GM12878 (cell line): ENCODE measurements at places on chromosomes 6 and 20.

GRCh38 chr6:152368751-152369624 lies 268.2 kb downstream of the SYNE1 start:
- no peak for DNase-seq

- no peak for DNase-seq
Measured at GRCh38 chr6:137870744-137871247, 3.7 kb downstream of the TNFAIP3 start.

DNA sequence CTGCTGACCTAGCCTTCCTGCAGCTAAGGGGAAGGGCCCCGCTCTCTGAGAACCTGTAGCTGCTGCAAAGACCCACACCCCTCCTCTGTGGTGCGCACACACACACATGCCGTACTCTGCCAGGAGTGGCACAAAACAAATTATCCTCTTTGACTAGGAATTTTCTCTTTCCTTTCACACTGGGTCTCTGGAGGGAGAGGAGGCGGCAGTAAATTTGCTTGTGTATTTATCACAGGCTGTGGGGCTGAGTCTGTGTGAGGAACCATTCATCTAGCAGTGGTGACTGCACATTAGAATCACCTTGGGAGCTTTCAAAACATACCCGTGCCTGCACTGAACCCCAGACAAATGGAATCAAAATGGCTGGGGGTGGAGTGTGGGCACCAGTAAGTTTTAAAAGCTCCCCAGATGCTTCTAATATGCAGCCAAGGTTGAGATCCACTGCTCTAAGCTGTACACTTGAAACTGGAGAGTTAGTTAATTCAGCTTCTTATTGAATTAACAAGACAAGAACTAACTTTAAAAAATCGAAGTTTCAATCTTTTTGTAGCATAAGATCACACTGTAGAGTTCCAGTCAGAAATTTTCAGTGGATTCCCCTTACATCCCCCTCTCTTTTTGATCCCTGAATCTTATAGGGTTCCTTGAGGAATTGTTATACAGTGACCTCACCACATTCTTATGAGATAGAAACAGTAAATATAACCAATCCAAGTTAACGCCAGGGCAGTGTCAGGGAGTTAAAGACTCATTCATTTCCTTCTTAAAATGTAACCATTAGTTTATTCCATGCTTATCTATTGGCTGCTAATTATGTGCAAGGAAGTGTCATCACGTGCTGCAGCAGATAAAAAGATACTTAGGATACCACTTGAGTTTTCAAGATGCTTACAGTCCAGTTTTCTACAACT lies 29.8 kb upstream of the GMDS start:
- no peak for DNase-seq

DNA sequence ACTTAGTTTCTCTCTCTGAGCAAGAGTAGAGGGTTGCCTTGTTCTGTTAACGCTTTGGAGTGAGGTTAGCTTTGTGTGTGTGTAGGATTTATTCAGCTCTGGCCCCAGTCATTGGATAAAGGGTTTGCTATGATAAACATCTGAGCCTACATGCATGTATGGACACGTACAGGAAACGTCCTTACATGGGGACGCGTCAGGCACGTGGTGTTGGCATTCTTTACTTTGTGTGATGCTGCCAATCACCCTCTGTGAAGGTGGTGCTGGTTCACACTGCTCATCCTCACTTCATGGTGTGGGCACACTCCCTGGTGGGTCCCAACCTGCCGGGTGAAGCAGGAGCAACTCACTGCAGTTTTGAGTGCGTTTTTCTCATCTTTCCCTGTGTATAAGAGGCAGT lies 53.4 kb upstream of the CD93 start:
- DNase-seq = no peak

- no peak for DNase-seq
Measured at GRCh38 chr6:97288188-97288587, 5.2 kb upstream of the MMS22L start.

DNA sequence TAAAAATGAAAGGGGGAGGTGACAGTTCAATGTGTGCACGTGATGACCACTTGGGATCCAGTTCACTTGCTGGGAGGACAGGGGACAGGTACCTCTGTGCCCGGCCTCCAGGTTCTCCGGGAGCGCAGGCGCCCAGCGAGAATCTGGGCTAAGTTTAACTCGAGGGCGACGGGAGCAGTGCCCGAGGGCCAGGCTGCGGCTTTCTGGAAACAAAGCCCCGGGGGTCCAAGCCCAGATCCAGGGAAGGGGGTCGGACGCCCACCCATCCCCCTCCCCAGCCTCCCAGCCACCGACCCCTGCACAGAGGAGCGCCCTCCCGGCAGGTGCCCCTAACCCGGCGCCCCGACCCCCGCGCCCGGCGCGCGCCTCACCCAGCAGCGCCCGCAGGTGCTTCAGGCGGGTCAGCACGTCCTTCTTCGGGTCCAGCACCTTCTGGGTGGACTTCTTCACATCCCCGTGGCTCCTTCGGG lies 405 bp downstream of the RALGAPA2 start:
- DNase-seq = no peak

DNA sequence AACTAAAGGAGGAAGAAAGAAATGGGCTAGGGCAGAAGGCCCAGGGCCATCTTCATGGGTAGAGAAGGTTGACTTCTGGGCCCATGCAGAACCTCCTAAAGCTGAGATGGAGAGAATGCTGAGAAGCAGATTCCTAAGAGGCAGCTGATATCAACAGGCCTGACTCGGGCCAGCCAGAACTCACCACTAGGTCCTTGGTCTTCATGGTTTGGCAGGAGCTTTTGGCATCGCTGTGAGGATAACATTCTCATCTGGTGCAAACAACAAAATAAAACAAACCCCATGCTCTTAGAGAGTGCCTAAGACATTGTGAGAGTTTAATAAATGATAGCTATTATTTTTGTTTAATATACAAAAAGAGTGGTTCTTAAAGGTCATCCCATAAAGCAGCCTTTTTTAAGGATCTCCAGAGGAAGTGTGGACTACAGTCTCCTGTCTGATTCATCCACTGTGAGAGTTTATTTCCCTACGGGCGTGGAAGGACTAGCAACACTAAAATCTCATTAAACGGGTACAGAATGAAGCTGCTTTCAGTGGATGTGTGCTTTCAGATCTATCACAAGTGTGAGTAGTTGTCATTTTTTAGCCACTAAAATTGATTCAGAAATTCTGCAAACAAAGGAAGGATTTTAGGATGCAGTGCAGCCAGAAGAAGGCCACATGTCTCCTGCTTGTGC lies 160.0 kb downstream of the PLCB4 start:
- no peak for DNase-seq

DNA sequence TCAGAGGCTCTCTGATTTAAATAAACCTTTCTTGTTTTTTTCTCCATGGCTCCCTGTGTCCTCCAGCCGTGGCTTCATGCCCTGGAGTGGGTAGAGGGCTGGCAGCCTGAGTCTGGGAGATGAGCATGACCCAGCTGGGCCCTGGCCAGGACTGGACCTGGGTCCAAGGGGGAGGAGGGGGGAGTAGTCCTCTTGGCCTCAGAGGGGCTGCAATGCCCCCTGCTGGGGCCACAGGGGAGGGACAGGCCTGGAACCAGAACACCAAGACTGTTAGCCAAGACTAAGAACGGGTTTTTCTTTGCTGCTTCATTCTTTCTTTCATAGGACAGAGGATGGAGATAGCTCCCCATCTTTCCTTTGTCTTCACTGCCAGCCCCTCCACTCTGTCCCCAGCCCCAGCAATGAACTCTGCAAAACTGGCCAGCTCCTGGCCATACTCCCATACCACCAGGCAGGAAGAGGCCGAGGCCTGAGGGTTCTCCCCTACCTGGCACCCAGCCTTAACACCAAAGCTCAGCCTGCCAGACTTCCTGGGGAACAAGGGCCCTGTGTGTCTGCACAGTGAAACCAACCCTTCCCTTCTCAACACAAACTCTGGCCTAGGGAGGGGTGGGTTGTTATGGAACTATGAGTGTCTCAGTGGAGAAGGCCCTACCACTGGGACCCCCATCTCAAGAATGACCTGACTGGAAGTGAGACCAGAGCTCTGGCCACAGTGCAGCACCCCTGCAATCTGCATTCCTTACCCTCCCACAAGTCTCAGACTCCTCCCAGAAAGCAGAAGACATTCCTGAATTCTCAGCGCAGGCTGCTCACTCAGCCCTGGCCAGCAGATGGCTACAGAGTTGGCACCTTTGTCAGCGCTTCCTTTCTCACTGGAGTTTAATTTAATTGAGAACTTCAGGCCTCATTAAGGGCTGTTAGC lies 11.0 kb downstream of the SLC29A1 start:
- no peak for DNase-seq

GRCh38 chr6:143288923-143289322 lies 161.6 kb downstream of the ADAT2 start:
- no peak for DNase-seq

DNA sequence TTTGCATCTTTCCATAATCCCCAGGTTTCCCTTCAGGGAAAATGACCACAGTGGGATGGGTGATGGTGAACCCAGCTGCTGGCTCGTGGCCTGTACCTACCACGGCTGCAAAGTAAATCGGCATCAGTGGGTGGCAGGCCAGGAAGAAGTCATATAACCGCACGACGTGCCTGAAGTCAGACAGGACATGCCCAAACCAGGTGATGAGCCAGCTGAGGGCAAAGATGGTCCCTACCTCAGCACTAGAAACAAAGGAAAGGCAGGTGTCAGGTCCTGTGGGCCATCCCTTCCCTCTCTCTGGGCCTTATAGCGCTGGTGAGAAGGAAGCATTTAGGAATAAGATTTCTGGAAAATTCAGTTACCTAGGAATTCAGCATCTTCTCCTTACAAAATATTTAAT lies 22.2 kb downstream of the TBC1D20 start:
- no peak for DNase-seq
